ENCODE measurements at places on chromosomes 3 and 15. TPM values are rescaled to one million over a fixed set of nuclear protein-coding genes. Genes with fewer than 3 reads are reported as not detected.
A peak's percentile ranks its signal among the peaks of the same experiment; 100 is the strongest.

- DNase-seq = no peak
- peaks cover 4% of the 10 kb centered on the region for H3K27me3 ChIP-seq
- H3K36me3 ChIP-seq = no peaks in the 10 kb centered on the region
- no peak overlapping the region for H3K27ac ChIP-seq
- H3K4me3 ChIP-seq = no peak overlapping the region
Measured at GRCh38 chr3:151047636-151048035, 37.8 kb upstream of the MED12L start.

- no peak for DNase-seq
- H3K4me3 ChIP-seq = no peak overlapping the region
- H3K27me3 ChIP-seq = no peaks in the 10 kb centered on the region
- H3K27ac ChIP-seq = no peak overlapping the region
Measured at GRCh38 chr3:101868534-101869464, 19.5 kb downstream of the NFKBIZ start.

DNA sequence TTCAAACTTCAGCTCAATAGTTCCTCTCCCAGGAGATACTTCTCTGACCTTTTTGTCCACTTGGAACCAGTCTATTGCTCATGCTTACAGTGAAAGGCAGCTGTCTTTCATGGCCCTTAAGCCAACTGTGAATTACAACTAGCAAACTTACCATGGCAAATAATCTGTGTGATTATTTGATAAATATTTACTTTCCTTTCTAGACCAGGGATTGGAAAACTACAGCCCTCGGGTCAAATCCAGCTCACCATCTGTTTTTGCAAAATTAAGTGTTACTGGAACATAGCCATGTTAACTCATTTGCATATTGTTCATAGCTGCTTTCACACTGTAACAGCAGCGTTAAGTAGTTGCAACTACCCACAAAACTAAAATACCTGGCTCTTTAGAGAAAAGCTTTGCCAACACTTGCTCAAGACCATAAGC, 289.1 kb upstream of the MCTP2 start:
- no peak overlapping the region for H3K27ac ChIP-seq
- no peak overlapping the region for H3K4me3 ChIP-seq
- H3K4me1 ChIP-seq = no peaks in the 10 kb centered on the region
- no peak for DNase-seq
- no peaks in the 10 kb centered on the region for H3K36me3 ChIP-seq

GRCh38 chr3:73591286-73591800, 33.4 kb downstream of the PDZRN3 start:
- H3K27me3 ChIP-seq = peaks cover 8% of the 10 kb centered on the region
- H3K4me1 ChIP-seq = no peaks in the 10 kb centered on the region
- no peaks in the 10 kb centered on the region for H3K36me3 ChIP-seq
- no peak overlapping the region for H3K4me3 ChIP-seq
- H3K27ac ChIP-seq = no peak overlapping the region
- no peak for DNase-seq

DNA sequence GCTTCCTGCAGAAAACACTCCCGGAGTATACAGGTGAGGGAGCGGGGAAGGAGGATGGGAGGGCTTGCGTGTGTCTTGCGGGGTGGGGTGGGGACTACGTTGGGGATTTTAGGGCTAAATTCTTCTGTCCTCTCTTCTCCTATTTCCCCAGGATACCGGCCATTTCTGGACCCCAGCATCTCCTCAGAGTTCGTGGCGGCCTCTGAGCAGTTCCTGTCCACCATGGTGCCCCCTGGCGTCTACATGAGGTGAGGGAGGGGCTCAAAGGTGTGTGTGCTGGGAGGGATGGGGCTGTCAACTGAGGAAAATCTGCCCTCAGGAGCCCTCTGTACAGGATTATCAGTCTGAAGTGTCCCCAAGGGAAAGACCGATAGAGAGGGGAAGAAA, 6.6 kb downstream of the DUOX1 start:
- H3K27ac ChIP-seq = no peak overlapping the region
- H3K4me3 ChIP-seq = peak overlapping the region; percentile 45
- peaks cover 9% of the 10 kb centered on the region for H3K4me1 ChIP-seq
- peaks cover 42% of the 10 kb centered on the region for H3K27me3 ChIP-seq

- no peak for DNase-seq
- peaks cover 3% of the 10 kb centered on the region for H3K27me3 ChIP-seq
- H3K4me1 ChIP-seq = no peaks in the 10 kb centered on the region
- no peak overlapping the region for H3K27ac ChIP-seq
Measured at GRCh38 chr3:124916837-124917409, 17.6 kb downstream of the MUC13 start.

DNA sequence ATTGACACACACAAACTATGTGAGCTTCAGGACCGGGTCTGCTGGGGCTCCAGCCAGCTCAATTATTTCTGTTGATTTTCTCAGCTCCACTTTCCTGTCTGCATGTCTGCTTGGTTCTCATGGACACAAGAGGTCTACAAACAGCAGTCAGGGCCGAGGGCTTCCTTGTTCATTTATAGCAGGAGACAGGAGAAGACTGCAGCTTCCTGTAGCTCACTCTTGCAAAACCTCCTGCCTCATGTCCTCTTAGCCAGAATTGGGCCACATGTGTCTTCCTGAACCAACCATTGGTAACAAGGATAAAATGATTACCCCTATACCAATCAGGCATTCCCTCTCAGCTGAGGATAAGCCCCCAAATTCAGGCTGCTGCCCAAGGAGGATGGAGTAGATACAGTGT, 182.8 kb downstream of the TLE3 start:
- no peak for DNase-seq
- H3K27ac ChIP-seq = no peak overlapping the region
- H3K4me3 ChIP-seq = no peak overlapping the region
- H3K36me3 ChIP-seq = no peaks in the 10 kb centered on the region
- no peaks in the 10 kb centered on the region for H3K27me3 ChIP-seq

DNA sequence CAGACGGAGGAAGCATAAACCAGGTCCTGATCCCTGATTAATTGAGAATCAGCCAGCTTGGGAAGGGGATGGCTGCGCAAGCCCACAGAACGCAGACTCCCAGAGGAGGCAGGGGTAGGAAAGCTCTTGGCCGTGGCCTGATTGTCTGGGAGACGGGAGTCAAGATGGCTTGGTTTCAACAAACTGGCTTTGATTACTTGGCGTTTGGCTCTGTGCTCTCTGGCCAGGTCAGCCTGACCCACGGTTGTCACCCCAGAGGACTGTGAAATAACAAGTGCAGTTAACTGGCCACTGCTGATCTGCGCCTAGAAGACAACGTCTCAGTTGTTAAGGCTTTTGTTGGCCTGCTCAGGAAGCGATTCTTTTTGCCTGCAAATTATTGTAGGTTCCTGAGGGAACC, 387.0 kb upstream of the PROK2 start:
- no peak for DNase-seq
- H3K4me1 ChIP-seq = peaks cover 5% of the 10 kb centered on the region
- H3K27ac ChIP-seq = no peak overlapping the region
- no peak overlapping the region for H3K4me3 ChIP-seq
- H3K36me3 ChIP-seq = no peaks in the 10 kb centered on the region
- H3K27me3 ChIP-seq = peaks cover 38% of the 10 kb centered on the region

DNA sequence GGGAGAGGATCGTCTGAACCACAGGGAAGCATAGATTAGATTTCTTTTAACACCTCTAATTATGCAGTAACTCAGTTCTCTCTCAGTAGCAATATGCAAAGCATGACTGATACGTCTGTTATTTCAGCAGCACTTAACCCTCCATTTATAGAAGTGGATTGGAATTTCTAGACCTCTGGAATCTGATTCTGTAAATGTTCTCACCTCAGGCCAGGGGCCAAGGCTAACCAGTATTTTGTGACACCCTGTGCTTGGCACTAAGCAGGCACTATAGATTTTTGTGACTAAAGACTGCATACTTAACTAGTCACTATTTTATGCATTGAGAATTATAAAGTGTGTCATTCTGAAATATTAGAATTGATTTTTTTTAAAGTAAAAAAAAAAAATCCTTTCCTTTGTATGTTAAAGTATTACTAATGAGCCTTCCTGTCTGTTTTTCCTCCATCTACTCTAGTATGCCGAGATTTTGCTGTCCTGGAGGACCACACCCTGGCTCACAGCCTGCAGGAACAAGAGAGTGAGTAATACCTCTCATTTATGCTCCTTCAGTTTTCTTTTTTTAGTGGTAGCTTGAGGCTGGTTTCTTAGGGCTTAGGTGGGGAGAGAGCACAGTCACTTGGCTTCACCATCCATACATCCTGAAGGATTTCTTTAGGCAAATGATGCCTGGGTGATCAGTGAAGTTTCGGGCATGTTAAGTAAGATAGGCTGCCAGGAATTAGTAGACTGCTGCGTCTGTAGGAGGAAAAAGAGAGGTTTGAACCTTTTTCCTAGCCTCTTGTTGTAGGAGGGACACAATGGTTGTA, 26.5 kb upstream of the UTS2B start:
- no peaks in the 10 kb centered on the region for H3K27me3 ChIP-seq
- H3K27ac ChIP-seq = no peak overlapping the region

- no peak overlapping the region for H3K4me3 ChIP-seq
- DNase-seq = no peak
- no peaks in the 10 kb centered on the region for H3K4me1 ChIP-seq
- no peak overlapping the region for H3K27ac ChIP-seq
Measured at GRCh38 chr3:173796890-173797289, 399.3 kb downstream of the NLGN1 start.

GRCh38 chr3:177977381-177978158, 558.7 kb upstream of the KCNMB2 start:
- H3K4me1 ChIP-seq = peaks cover 2% of the 10 kb centered on the region
- H3K27ac ChIP-seq = no peak overlapping the region
- H3K4me3 ChIP-seq = no peak overlapping the region
- no peak for DNase-seq
- no peaks in the 10 kb centered on the region for H3K27me3 ChIP-seq

DNA sequence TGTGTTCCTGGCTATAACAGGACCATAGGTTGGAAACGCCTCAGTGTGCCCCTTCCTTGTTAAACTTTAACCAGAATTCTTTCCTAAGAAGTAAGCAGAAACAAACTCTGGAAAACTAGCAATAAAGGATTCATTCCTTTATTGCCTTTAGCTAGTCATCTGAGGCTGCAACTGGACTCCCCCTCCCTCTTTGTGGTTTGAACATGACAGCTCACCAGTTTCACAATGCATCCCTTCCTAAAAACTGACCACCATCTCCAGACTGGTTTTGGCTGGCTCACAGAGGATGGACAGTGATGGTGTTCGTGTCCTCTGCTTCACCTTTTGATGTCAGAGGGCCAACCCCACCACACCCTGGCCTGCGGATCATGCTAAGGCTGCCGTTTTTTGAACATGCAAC, 27.9 kb upstream of the TGFBR2 start:
- no peaks in the 10 kb centered on the region for H3K36me3 ChIP-seq
- H3K27me3 ChIP-seq = no peaks in the 10 kb centered on the region
- H3K4me3 ChIP-seq = no peak overlapping the region

GRCh38 chr3:58025406-58025805, 17.2 kb downstream of the FLNB start:
- peaks cover 49% of the 10 kb centered on the region for H3K4me1 ChIP-seq
- no peak overlapping the region for H3K4me3 ChIP-seq
- H3K36me3 ChIP-seq = peaks cover 6% of the 10 kb centered on the region
- DNase-seq = no peak
- no peaks in the 10 kb centered on the region for H3K27me3 ChIP-seq

- no peaks in the 10 kb centered on the region for H3K27me3 ChIP-seq
- no peak for DNase-seq
- H3K4me3 ChIP-seq = peak overlapping the region; percentile 42
- peaks cover 14% of the 10 kb centered on the region for H3K4me1 ChIP-seq
- peak overlapping the region; percentile 88 for H3K27ac ChIP-seq
Measured at GRCh38 chr3:171561596-171562323, 101.6 kb upstream of the TNIK start.

GRCh38 chr15:44729408-44730127, 6.8 kb upstream of the TRIM69 start:
- peak; percentile 38 for DNase-seq
- peak overlapping the region; percentile 100 for H3K27ac ChIP-seq
- peak overlapping the region; percentile 97 for H3K4me3 ChIP-seq
- H3K4me1 ChIP-seq = peaks cover 60% of the 10 kb centered on the region

GRCh38 chr15:48940508-48940907, 23.2 kb downstream of the SHC4 start:
- H3K27ac ChIP-seq = no peak overlapping the region
- H3K27me3 ChIP-seq = peaks cover 50% of the 10 kb centered on the region
- H3K36me3 ChIP-seq = peaks cover 2% of the 10 kb centered on the region
- no peak overlapping the region for H3K4me3 ChIP-seq
- no peak for DNase-seq
- peaks cover 6% of the 10 kb centered on the region for H3K4me1 ChIP-seq

GRCh38 chr3:30609930-30610701, 3.7 kb downstream of the TGFBR2 start:
- H3K27me3 ChIP-seq = no peaks in the 10 kb centered on the region
- peak overlapping the region; percentile 96 for H3K4me3 ChIP-seq
- peaks cover 70% of the 10 kb centered on the region for H3K36me3 ChIP-seq
- peak overlapping the region; percentile 88 for H3K27ac ChIP-seq

- H3K27me3 ChIP-seq = peaks cover 4% of the 10 kb centered on the region
- H3K4me3 ChIP-seq = no peak overlapping the region
- peak overlapping the region; percentile 62 for H3K27ac ChIP-seq
Measured at GRCh38 chr3:108388136-108389132, 92.1 kb downstream of the HHLA2 start.

DNA sequence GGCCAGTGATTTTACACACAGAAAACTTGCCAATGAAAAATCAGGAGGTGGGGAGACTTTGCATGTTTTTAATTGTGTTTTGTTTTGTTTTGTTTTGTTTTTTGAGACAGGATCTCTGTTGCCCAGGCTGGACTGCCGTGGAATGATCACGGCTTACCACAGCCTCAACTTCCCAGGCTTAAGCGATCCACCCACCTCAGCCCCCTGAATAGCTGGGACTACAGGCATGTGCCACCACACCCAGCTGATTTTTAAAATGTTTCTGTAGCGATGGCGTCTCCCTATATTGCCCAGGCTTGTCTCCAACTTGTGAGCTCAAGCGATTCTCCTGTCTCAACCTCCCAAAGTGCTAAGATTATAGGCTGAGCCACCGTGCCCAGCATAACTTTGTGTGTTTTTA, 46.0 kb downstream of the MEIS2 start:
- no peak overlapping the region for H3K4me3 ChIP-seq
- no peaks in the 10 kb centered on the region for H3K36me3 ChIP-seq
- no peaks in the 10 kb centered on the region for H3K4me1 ChIP-seq
- H3K27ac ChIP-seq = no peak overlapping the region
- H3K27me3 ChIP-seq = peaks cover 10% of the 10 kb centered on the region
- DNase-seq = no peak

- no peak overlapping the region for H3K4me3 ChIP-seq
- H3K27me3 ChIP-seq = no peaks in the 10 kb centered on the region
- DNase-seq = no peak
- no peaks in the 10 kb centered on the region for H3K4me1 ChIP-seq
- H3K36me3 ChIP-seq = peaks cover 12% of the 10 kb centered on the region
Measured at GRCh38 chr15:64137226-64137833, 14.2 kb upstream of the SNX22 start.

- H3K27ac ChIP-seq = no peak overlapping the region
- H3K27me3 ChIP-seq = peaks cover 7% of the 10 kb centered on the region
- no peaks in the 10 kb centered on the region for H3K36me3 ChIP-seq
- H3K4me1 ChIP-seq = no peaks in the 10 kb centered on the region
Measured at GRCh38 chr15:81176291-81176893, 20.3 kb upstream of the IL16 start.

- peaks cover 14% of the 10 kb centered on the region for H3K27me3 ChIP-seq
- DNase-seq = no peak
- no peaks in the 10 kb centered on the region for H3K36me3 ChIP-seq
- no peak overlapping the region for H3K27ac ChIP-seq
Measured at GRCh38 chr3:128006061-128007032, 45.9 kb upstream of the SEC61A1 start.

Gene CD200R1L
- not detected for total RNA-seq

Gene EFCC1
- 0.45 TPM for total RNA-seq

Gene ITIH1
- not detected for total RNA-seq

Gene EPHB1
- total RNA-seq = not detected

Gene A4GNT
- total RNA-seq = not detected

Gene AKAP13
- total RNA-seq = 85.2 TPM

Gene RAB8B
- 239 TPM for total RNA-seq

Gene MAP1A
- total RNA-seq = 0.68 TPM
